ENCODE measurements at places on chromosomes 2 and 18.

DNA sequence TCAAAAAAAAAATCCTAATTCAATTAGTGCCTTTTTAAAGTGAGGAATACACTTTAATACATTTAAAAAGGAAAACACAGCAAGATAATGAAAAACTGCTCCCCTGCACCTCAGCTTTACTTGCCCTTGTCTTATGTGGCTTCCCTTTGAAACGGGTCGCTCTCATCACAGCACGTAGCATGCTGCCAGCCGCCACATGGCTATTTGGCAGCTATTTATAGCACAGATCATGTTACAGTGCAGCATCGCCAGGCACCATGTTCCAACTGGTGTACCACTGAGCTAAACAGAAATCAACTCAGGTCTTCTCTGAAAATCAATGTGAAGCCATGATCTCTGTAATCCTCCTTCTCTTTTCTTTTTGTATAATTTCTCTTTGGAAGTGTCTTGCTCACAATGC, 65.1 kb downstream of the TMEM182 start:
- DNase-seq, result no peak

DNA sequence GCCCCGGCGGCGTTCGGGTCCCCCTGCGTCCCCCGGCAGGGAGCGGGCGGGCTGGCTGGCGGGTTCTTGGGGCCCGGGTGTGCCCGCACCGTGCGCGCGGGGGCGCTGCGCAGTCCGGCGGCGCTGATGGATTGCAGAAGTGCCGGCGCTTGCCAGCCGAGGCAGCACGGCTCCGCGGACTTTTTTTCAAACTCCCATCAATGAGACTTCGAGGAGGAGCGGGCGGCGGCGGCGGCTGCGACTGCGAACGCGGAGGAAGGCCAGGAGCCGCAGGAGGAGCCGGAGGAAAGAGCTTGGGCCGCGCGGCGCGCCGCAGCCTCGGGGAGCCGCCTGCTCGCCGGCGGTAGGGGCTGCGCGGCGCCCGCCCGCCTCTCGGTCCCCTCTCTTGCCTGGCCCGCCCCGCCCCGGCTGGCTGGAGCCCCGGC, at the start of gene GLI2:
GLI2 (plus strand) TSS at position 123 of the 425 bp plus-strand sequence. CDS start 61,453 bp downstream, outside the sequence.
- peak; percentile 65 for DNase-seq

DNA sequence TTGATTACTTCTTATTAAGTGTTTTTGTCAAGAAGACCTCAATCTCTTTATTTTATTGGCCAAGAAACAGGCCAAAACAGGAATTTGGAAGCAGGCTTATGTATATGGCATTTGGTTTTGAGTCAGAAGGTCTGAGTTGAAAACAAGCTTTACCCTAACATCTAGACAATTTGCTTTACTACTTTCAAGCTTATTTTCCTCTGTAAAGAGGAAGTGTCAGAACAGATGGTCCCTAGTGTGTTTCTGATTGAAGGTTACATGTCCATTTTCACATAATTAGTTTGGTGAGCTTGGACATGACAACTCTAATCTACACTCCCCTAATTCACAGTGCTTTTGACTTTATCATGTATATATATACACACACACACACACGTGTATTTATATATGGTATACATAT, 19.8 kb upstream of the MAP4K4 start:
- DNase-seq, result no peak

- no peak for DNase-seq
Measured at GRCh38 chr2:108565778-108566375, 31.6 kb downstream of the LIMS1 start.

DNA sequence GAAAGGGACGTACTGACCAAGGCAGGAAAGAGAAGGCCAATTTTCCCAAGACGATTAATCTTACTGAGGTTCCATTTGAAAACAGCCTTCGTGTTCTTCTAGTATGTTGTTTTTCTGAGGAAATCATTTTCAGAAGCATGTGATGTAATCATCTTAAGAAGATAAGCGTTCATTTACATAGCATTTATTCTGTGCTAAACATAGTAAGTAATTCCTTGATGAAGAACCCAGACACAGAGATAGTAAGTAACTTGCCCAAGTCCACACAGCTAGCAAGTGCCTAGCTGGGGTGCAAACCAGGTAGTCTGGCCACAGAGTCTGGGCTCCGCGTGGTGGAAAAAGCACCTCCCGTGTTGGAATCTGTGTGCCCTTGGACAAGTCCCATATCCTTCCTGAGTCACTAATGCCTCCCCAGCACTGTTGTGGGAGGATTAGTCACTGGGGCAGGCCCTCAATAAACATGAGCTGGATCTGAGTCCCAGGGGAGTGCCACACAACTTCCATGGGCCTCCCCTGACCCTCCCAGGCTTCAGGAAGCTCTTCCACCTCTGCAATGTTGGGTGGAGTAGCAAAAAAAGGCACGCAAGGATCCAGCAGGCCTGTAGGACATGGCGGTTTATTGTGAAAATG, 26.9 kb upstream of the ASAP2 start:
- no peak for DNase-seq

DNA sequence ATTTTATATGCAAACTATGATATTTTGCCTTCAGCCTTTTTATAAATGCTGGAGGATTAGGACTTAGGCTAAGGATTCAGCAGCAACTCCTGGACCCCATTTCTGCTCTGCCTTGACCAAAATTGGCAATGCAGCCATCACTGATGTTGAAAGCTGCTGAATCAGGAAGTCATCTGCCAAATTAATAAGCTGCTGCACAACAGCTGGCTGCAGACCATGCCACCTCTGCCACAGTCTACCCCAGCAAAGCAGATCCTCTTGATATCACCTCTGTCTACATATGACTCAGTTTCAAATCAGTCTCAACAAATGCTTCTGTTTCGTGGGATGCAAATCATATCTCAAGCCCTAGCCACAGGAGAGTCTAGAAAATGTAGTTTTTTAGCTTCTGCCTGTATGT, 7.1 kb upstream of the SOS1 start:
- peak; percentile 11 for DNase-seq

DNA sequence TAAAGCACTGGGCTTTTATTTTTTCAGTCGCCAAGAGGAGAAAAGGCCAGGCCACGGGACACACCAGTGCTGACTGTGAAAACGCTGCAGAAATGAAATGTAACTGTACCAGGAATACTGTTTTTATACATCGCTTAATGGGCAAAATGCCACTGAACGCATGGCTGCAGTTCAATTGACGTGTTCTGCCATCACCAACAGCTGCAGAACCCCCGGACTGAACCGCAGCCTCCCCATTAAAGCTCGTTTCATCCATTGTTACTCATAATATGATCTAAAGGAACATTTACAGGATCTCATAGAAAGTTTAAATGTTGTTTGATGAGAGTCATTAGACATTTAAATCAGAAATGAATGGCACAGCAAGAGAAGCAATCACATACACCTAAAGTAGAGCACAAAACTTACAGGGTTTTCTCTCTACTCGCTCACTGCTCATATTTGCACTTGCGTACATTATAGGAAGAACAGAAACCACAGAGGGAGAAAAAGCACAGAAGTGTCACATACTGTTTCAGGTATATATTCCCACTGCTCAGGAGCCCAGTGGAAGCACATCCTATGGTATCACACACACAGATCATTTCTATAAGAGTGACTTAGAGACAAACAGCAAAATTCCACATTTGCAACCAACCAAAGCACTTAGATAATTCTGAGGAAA, 35.3 kb downstream of the TCF4 start:
- DNase-seq, result no peak

DNA sequence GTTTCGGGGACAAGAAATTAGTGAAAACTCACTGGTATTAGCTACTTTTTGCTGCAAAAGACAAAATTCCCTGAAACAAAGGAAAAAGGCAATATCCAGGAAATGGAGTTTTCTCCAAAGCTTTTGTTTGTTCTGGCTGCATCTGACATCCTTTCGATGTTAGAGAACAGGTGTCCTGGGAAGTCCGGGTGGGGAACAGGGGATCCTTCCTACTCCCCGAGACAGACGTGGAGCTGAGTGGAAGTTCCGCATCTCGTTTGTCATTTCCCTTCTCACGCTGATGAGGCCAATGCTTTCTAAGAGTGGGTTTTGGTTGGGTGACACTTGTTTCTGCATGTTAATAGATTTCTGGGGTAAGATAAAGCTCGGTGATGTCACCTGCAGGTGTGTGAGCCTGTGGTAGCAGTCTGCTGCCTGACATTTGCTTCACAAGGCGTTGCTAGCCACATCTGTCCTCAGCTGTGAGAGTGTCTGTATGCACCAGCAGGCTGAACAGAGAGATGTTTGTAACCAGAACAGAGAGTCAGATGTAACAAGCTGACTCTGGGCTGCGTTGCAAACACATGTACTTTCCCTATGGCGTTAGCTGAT, 125.9 kb downstream of the ACOXL start:
- peak; percentile 35 for DNase-seq

All from posterior cingulate gyrus (tissue), 11 donors.